ENCODE measurements at places on chromosomes 1 and 21.
A peak's percentile ranks its signal among the peaks of the same experiment; 100 is the strongest.

DNA sequence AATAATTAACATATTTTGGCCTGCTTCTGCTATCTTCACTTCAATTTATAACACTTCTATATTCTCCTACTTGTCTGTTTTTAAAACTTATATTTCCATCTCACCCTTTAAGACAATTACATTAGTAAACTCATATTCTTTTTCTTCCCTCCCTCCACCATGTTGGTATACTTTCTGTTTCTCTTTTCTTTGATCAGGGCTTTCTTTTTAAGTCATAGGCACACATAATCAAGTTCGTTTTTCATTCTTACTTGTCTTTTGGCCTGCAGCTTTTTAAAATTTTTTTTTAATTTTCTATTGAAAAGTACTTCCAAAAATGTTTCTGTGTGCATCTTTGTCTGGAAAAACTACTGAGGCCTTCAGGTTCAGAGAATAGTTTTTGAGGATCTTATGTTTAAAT is 2.3 kb downstream of the PYHIN1 start:
- DNase-seq, result no peak

DNA sequence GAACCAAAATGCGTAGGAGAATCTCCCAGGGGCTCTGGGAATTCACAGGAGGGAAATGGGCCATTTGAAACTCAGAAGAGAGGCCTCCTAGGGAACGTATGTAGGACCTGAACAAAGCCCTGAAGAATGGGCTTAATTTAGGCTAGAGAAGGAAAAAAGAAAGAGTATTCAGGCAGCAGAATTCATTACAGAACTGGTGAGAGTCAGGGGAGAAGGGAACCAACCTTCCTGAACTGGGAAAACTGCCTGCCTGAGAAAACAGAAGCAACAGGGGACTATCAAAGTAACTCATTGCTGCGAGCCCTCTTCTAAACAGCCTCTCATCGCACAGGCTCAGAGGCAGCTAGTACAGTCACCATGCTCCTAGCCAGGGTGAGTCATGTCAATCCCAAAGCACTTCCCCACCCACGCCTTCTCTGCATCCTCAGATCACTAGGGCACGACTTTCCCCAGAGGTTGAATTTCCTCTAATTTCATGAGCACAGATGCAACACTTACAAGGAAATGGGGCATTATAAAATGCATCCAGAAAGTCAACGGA is 98.1 kb downstream of the ADSS2 start:
- DNase-seq, result peak; percentile 54

- no peak for DNase-seq
Measured at GRCh38 chr1:163046071-163046470, 23.1 kb upstream of the RGS4 start.

DNA sequence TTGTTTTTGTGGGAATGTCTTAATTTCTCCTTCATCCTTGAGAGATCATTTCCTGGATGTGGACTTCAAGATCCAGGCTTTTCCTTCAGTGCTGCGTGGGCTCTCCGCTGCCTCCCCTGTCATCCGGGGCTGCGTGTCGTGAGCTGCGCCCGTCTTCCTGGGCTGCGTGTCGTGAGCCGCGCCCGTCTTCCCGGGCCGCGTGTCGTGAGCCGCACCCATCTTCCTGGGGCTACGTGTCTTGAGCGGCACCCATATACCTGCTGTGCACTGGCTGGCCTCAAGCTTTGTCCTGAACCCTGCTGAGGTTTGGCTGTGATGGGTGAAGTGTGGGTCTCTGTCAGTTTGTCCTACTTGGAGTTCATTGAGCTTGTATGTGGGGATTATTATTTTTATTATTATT is 55.1 kb downstream of the PCNT start:
- DNase-seq, result no peak

DNA sequence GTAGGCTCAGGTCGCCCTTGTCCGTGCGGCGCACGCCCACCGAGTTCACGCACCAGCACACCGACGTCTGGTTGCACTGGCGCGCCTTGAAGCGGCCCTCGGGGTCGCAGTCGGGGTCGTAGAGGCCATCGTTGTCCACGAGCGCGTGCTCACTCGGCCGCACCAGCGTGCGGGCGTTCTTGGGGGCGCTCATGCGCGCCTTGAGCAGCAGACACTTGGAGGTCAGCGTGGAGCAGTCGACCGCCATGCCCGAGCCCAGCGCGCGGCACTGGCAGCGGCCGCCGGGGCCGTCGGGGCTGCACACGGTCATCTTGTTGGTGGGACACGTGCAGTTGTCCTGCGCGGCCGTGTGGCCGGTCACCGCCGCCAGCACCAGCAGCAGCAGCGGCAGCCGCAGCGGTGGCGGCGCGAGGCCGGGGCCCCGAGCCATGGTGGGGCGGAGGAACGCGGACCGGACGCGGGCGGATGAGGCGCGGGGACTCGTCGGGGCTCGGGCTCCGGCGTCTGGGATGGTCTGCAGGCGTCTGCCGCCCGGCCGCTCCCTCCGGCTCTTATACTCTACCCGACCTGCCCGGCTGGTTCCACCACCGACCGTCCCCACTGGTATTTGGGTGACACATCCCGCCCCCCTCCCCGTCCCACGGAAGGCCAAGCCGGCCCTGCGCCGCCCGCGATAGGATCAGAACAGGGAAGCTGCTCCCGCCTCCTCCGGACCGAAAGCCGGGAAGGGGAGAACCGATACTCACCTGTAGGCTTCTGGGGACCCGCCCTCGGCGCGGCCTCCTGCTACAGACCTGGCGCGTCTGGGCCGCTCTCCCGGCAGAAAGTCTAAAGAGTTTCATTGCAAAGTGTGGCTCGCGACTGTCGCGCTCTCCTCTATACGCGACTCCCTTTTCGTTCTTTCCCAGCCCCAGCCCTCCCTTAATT is at the start of gene TACSTD2:
TSS of gene TACSTD2 (minus strand) at position 526 of the 927 bp plus-strand sequence. CDS start at position 430, 96 bp downstream.
- no peak for DNase-seq

- DNase-seq, result no peak
Measured at GRCh38 chr1:147625362-147625995, 44.8 kb downstream of the ACP6 start.

- no peak for DNase-seq
Measured at GRCh38 chr1:151255381-151255780, 847 bp downstream of the PSMD4 start.

- no peak for DNase-seq
Measured at GRCh38 chr1:181680871-181681270, 197.6 kb downstream of the CACNA1E start.

DNA sequence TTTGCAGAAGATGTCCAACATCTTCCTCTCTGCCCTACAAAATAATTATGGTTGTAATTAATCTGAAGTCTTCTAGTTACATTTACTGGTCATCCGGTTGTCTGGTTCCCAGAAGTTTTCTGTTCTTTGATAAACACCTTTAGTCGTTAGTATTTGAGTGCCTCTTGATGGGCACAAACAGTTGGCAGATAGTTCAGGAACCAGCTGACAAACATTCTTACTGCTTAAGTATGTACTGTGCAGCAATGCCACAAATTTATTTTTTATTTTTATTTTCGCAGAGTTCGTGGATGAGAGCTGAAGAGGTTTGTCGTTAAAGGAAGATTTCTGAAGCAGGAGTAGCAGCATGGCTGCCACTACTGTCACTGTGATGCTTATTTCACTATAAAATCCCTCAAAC is 84.7 kb downstream of the RABGAP1L start:
- no peak for DNase-seq

DNA sequence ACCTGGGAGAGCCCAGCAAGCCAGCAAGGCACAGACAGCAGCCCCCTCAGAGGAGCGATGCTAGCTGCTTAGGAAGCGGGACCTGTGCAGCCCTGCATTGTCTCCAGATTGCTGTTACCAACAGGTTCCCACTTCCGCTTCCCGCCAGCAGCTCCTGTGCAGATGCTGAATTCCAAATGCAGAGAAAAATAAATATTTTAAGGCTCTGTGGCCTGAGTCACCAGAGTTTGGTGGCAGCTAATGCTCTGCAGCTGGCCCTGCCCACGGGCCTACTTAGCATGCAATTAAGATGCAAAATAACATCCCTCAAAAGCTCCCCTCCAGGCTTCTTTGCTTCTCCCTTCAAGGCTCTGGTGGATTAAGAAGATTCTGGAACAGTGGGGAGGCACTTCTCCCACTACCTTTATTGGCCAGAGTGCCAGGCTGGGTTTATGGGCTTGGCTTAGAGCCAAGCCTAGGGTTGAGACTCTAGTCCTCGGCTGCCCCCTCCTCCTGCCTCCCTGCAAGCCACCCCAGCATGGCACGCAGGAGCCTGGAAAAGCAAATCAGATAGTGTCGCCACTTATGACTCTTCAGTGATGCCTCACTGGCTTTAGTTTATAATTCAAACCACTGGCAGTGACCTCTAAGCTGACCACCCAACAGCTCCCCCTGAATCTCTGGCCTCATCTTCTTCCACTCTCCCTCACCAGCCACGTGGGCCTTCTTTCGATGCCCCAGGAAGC is 207.1 kb upstream of the ZC3H12A start:
- DNase-seq, result no peak

DNA sequence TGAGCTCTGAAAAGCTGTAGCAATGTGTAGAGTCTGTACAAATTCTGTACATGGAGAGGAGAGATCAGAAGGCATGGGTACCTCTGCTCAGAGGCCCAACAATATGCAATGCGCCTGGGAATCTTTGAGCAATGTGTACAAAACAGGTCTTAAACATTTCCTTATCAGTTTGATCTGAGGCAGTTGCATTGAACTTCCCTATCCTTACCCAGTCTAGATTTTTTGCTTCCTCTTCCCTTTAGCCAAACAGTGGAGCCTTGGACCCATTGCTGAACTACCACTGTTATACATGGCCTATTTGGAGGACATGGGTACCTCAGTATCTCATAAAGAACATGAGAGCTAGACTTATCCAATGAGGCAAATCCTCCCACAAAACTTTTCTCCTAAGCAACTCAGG is 12.6 kb upstream of the MNDA start:
- no peak for DNase-seq

DNA sequence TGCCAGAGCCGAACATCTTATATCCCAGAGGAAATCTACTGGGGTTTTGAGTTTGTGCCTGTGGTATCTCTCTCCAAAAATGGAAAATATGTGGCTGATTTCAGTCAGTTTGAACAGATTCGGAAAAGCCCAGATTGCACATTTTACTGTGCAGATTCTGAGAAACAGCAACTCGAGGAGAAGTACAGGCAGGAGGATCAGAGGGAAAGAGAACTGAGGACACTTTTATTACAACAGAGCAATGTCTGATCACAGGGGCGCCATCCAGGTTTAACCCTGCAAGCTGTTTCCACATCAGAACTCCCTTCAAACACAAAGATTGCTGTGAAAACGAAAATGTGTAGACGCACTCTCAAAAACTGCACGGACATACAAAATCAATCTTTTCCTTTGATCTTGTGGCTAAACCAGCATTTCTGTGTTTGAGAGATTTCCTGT is 43.4 kb downstream of the KCNJ15 start:
- DNase-seq, result peak; percentile 37

- DNase-seq, result no peak
Measured at GRCh38 chr1:32142446-32143301, 34.8 kb downstream of the KPNA6 start.

DNA sequence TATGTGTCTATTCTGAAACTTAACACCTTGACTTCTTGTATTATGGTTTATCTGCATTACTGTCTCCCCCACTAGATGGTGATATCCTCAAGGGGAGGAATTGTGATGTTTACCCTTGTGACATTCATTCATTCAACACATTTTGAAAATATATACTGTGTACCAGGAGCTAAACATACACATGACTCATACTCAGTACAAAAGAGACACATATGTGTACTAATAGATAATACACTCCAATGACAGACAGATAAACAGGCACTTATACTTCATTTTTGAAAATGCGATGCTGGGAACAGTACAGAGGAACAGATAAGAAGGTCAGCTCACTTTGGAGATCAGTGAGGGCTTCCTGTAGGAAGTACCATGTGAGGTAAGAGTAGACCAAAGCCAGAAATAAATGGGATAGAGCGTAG is 8.9 kb upstream of the RAB3GAP2 start:
- no peak for DNase-seq

DNA sequence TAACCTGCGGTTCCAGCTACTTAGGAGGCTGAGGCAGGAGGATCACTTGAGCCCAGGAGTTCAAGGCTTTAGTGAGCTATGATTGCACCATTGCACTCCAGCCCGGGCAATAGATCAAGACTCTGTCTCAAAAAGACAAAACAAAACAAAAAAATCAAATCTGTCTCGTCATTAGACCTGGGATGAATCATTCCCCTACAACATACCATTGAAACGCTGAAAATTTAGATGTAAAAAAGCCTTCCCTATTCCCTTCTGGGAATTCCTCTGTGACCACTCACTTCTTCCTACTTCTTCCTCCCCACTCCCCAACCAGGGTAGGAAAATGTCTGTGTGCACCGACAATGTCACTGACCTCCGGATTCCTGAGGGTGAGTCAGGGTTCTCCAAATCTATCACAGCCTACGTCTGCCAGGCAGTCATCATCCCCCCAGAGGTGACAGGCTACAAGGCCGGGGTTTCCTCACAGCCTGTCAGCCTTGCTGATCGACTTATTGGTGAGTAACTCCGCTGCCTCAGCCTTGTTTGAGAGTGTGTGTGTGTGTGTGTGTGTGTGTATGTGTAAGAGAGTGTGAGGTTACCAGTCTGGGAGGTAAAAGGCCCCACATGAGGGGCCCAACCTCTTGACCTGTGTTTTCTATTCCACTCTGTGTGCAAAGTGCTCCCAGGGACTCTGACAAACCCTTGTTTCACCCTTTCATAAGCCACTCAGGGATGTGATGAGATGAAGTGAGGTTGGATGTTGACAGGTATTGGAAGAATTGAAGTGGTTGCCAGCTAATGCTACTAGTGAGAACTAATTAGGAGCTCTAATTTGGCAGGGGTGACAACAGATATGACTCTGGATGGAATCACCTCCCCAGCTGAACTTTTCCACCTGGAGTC is 16.3 kb upstream of the SARS1 start:
- DNase-seq, result no peak
